ENCODE measurements at places on chromosomes 5 and 9.
A peak's percentile ranks its signal among the peaks of the same experiment; 100 is the strongest.

DNA sequence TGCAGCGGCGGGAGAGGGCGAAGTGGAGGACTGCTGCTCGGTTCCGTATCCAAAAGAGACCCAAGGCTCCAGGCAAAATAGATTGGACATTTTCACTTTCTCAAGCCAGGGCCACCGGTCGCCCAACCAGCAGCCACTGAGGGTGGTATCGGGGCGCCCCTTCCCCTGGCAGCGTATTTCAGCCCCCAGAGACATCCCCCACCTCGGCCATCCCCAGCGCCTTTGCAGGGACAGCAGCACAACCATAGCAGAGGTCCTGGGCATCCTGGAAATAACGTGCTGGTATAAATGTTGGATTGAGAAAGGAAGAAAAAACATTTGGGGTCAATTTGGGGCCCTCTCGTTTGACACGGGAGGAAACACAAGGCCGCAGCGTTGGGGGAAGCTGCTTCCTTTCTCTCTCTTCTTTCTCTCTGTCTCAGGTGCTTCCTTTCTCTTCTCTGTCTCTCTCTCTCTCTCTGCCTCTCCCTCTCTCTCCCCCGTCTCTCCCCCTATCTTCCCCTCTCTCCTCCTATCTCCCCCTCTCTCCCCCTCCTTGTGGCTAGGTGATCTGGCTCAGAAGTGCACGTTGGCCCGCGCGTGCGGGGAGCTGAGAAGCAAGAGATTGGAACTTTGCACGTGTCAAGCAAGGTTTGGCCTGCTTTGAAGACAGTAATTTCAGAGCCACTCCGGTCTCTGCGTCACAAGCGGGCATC, 624 bp upstream of the RETREG1 start:
- DNase-seq: no peak

DNA sequence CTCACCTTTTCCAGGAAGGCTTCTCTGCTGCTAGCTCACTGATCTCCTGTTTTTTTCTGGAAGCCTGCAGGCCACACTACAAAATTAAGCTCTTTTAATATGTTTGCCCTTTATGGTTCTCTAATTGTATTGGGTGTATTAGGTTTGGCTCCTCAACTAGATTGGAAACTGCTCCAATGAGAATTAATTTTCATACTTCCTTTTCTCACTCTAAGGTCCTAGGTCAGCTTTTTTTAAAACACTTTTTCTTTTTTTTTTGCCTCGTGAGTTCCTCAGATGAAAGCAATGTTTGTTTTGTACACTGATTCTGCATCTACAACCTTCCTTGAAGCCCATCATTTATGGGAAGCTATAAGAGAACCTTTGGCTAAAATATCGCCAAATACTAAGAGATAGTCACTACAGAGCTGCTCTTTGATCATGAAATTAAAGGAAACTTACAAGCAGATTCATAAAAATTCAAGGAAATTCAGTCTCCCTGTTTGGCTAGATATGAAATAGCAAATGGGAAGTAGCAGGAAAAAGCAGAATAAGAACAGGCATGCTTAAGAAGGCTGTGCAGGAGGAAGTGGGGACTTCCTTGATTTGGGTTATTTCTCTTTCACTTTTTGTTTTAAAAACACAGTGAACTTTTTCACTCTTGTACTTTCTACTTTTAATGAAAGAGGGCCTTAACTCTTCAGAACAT, 55.2 kb upstream of the FYB1 start:
- no peak for DNase-seq

DNA sequence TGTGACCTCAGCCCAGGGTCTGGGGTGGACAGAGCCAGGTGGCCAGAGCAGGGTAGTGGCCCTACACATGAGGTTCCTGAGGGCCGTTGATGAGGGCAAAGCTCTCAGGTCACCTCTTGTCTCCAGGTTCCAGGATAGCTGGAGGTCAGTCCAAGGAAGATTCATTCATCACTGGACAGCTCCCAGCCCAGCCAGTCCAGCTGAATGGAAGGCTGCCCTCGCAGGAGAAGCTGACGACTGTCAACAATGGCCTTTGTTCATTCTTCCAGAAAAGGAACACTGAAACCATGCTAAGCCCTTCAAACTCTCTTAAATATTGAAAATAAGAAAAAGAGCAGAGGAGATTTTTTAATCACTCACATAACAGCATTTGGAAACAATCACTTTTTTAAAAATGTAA, 169.7 kb upstream of the TBCA start:
- no peak for DNase-seq

- no peak for DNase-seq
These were observed 57.2 kb downstream of the RAB14 start for GRCh38 chr9:121144482-121144881.

GRCh38 chr5:32522429-32523143, 62.8 kb upstream of the SUB1 start:
- peak; percentile 91 for DNase-seq

DNA sequence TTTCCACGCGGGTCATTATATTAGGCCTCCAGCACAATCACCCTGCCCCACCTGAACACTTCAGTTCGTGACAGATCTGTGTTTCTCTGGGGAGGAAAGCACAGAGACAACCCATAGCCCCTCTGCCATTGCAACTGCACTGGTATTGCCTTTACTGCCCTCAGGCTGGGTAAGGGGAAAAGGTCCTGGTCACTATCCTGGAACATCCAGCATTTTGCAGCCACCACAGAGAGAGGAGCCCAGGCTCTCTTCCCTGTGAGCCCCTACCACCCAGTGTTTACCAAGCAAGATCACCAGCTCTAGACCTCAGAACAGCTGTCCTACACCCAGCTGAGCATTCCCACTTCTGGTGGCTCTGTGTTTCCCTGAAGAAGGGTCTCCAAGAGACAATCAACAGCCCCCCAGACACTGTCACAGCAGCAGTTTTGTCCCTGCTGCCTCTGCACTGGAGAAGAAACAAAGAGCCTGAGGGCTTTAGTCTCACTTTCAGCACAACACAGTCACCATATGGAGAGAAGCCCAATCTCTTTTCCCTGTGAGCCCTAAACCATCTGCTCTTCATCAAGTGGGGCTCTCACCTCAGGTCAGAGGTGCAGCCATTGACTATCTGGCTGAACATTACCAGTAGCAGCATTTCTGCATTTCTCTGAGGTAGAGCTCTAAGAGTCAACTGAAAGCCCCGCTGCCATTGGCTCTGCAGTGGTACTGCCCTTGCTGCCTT, 655.2 kb upstream of the FAM174A start:
- DNase-seq: no peak

DNA sequence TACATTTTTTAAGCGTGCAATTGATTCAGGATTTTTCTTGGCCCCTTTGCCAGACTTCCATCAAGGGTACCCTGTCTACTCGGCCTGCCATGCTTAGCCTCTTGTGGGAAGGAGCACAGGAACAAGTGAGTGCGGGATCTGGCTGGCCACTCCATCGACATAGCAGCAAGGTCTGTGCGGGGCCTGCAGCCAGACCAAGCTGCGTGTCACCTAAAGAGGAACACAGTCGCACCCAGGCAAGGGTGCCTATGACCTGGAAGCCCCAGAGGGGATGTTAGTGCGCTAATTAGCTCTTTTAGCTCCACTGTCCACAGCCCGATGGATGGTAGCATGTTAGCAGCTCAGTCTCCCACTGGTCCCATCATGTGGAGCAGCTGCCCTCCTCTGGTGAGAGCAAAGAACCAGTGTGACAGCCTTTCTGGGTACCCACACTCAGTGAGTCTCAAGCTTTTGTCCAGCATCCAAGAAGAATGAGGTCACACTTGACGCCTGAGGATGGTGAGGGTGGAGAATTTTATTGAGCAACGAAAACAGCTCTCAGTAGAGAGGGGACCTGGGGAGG, 38.7 kb downstream of the FTMT start:
- no peak for DNase-seq

DNA sequence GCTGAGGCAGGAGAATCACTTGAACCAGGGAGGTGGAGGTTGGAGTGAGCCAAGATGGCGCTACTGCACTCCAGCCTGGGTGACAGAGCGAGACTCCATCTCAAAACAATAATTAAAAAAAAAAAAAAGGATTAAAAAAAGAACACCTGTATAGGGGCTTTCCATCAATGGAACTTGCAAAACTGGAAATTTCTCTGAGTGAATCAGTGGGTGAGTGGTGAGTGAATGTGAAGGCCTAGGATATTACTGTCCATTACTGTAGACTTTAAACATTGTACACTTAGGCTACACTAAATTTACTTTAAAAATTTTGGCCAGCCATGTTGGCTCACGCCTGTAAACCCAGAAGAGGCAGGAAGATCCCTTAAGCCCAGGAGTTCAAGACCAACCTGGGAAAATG, 5.7 kb upstream of the RARS1 start:
- no peak for DNase-seq

- peak; percentile 70 for DNase-seq
These were observed 60.4 kb upstream of the ERCC6L2 start for GRCh38 chr9:95815133-95815532.

DNA sequence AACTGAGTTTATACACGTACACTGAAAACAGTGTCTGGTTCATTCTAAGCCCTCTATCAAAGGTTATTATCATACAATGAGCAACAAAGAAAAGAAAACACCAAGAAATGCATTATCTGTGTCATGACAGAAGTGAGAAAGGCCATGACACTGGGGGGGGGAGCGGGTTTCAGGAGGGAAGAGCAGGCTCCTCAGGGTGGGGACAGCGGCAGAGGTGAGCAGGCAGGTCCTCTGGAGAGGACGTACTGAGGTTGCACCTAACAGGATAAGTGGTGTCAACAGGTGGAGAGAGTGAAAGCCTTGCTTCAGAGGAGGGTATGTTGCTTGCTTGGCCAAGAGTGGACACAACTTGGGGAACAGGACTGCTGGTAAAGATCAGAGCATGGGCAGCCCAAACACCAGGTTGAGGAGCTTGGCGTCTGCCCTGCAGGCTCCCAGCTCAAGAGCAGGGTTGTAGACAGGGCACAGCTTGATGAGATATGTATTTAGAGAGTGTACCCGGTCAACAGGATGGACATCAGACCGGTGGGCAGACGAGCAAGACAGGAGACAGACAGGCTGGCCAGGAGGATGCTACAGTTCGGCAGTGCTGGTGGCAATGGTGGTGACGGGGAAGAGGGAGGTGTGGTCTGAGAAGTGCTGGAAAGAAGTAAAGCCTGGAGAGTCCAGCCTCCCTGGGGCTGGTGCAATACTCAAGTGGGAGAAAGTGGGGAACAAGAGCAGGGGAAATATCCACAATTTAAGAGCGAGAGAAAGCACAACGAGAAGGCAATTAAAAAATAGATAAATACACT, 10.3 kb downstream of the WHRN start:
- no peak for DNase-seq

DNA sequence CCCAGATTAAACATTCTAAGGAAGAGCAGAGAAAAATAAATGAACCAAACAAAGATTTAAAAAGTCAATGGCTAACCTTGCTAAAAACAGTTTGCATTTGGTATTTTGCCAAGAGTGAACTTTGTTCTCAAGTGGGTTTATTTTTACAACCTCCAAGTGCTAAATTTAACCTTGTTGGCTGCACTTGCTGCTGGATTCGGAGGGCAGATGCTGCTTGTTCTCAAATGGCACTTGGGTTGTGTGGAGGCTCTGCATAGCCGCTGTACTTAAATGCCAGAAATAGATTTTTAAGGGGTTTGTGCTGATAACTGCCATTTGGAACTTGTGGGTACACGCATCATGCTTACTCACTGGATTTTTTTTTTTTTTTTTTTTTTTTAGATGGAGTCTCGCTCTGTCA, 13.3 kb upstream of the SPATA24 start:
- DNase-seq: no peak

- DNase-seq: no peak
These were observed 155.9 kb downstream of the MED27 start for GRCh38 chr9:131923766-131924165.

DNA sequence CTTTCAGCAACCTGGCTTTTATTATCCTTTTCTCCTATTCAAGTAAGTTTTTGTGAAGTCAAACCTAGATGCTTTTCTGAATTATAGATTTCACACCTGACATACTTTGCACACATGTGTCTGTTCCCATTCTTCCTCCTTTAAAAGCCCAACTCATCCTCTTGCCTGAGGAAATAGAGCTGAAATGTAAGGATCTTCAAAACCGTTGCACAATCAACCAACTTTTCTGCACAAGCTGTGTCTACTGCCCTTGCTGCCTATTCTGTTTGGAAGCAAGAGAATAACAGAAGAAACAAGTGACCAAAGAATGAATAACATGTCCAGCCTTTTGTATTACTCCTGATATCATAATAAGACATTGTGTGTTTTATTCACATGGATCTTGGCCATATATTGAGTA, 95.1 kb upstream of the ITGA1 start:
- DNase-seq: no peak

DNA sequence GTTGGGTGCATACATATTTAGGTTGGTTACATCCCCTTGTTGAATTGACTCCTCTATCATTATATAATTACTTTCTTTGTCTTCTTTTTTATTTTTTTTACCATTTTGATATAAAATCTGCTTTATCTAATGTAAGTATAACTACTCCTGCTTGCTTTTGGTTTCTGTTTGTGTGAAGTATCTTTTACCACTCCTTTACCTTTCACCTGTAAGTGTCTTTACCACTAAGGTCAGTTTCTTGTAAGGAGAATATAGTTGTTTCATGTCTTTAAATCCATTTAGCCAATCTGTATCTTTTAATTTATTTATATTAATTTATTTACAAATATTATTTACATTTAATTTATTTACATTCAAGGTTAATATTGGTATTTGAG, 33.0 kb downstream of the INSL4 start:
- no peak for DNase-seq

DNA sequence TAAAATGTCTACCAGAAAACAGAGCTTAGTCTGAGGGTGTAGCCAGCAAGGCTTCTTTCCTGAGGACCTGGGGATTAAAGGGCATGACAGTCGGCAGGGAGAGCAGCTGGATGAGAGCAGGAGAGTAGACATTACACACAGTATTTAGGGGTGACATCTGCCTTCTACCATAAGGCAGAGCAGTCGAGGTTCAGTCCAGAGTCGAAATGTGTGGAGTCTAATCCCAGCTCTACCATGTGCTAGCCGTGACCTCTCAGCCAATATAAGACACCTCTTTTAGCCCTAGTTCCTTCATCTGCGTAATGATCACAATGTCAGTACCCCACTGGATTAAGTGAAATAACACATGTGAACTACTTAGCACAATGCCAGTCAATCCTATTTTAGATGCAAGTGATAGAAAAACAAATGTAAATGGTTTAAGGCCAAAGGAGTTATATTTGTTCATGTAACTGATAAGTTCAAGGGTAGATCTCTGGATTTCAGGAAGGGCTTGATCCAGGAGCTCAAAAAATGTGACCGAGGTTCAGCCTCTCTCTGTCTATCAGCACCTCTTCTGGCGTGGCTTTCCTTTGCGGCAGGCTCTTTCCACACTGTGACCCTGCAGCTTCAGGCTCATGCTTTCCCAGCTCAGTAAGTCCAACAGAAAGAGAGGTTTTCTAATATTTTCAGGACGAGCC, 16.2 kb upstream of the CPLX2 start:
- no peak for DNase-seq

GRCh38 chr9:135179041-135179440, 91.6 kb downstream of the OLFM1 start:
- no peak for DNase-seq

GRCh38 chr5:9376363-9377117, 169.3 kb downstream of the SEMA5A start:
- DNase-seq: peak; percentile 53

GRCh38 chr9:129014608-129015007, 13.5 kb downstream of the SH3GLB2 start:
- DNase-seq: no peak

All from fibroblast of skin of right quadriceps (primary cell).